GOT3 (cell line): ENCODE measurements at places on chromosomes 7 and 10.

GRCh38 chr7:64875658-64876406 lies 27.2 kb upstream of the ZNF273 start:
- DNase-seq: no peak

DNA sequence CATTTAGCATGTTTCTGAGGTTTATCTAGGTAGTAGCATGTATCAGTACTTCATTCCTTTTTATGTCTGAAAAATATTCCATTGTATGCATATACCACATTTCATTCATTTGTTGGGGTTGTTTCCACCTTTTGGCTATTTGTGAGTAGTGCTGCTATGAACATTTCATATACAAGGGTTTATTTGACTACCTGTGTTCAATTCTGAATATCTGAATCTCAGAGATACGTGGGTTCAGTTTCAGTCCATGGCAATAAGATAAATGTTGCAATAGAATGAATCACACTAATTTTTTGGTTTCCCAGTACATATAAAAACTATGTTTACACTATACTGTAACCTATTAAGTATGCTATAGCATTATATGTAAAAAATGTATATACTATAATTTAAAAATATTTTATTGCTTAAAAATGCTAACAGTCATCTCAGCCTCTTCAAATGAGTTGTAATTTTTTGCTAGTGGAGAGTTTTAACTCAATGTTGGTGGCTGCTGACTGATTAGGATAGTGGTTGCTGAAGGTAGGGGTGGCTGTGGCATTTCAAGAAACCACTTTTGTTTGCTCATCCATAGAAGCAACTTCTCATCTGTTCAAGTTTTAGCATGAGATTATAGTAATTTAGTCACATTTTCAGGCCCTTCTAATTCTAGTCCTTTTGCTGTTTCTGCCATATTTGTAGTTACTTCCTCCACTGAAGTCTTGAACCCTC lies 13.9 kb downstream of the PLEKHA1 start:
- DNase-seq: no peak

- no peak for DNase-seq
These were observed 63.0 kb downstream of the RALA start for GRCh38 chr7:39686261-39686924.

- no peak for DNase-seq
These were observed 31.7 kb downstream of the DCLRE1A start for GRCh38 chr10:113822174-113822573.

DNA sequence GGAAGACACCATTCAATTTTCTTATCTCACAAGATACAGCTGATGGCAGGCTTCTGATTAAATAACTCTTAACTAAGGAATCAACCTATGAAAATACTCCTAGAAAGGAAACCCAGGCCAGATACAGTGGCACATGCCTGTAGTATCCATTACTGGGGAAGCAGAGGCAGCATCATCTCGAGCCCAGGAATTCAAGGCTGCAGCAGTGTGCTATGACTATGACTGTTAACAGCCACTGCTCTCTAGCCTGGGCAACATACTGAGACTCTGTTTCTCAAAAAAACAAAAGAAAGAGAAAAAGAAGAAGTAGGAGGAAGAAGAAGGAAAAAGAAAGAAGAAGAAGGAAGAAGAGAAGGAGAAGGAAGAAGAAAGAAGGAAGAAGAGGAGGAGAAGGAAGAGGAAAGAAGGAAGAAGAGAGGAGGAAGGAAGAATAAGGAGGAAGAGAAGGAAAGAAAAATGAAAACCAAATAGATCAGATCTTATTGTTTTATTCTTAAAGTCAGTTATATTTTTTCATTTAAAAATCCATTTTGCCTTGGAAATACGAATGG lies 18.0 kb downstream of the DPY19L1 start:
- no peak for DNase-seq

DNA sequence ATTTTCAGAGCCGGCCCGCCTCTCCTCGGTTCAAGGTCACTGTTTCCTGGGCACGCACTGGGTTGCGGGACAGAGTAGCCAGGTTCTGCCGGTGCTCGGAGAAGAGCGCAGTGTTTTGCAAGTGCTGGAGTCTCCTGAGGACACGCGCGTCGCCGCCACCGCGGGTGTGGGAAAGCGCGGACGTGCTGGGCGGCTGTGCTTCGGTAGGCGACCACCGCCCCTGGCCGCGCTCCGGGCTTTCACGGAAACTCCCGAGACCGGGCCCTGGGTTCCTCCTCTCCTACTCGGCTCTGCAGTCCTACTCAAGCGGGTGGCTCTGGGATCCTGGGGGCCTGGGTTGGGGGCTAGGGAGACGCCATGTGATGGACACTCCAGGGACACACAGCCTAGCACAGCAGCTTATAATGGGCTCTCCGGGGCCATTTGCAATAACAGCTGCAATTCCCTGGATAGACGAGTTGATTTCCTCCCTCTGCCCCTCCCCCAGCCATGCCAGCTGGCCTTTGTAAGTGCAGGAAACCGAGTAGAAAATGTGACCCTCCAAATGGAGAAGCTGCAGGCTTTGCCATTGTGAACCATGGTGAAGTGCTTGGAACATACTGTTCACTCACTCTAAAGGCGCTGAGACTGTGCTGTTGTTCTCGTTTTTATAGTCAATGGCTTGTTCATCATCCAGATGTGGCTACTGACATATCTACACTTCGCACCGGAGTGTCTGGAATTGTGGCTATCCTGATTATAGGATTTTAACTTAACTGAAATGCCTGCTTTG lies 2.1 kb downstream of the FRAT1 start:
- DNase-seq: no peak

GRCh38 chr7:114819616-114820362 lies 102.1 kb upstream of the MDFIC start:
- peak; percentile 3 for DNase-seq

- no peak for DNase-seq
These were observed 80.6 kb downstream of the BEND7 start for GRCh38 chr10:13448216-13448615.

DNA sequence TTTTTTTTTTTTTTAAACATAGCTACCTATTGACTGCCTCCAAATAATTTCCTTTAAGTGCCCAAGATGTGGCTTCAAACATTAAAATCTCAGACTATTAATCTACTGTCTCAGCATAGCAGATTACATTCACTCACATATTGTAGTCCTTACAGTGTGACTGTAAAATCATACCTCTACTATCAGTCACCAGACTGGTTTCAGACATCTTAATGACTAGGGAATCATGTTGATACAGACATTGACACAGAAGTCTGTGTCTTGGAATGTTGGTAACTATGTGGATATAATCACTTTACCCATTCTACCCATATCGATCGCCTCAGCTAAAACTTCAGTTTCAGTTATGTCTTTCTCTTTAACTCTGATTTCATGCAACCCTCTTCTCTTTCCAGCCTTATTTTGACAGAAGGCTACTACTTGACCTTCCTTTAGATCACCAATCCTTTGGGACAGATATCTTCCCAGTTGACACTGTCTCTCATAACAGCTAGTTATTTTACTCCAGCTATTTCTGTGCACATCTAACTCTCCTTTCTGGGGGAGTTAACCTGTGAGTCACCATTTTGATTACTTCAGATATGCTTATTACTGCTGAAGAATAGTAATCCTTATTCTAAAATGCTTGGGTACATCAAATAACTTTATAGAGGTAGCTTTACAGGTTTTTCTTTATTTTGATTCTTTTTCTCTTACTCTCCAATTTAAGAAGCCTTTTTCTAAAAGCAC lies 7.0 kb downstream of the TNKS2 start:
- DNase-seq: no peak

DNA sequence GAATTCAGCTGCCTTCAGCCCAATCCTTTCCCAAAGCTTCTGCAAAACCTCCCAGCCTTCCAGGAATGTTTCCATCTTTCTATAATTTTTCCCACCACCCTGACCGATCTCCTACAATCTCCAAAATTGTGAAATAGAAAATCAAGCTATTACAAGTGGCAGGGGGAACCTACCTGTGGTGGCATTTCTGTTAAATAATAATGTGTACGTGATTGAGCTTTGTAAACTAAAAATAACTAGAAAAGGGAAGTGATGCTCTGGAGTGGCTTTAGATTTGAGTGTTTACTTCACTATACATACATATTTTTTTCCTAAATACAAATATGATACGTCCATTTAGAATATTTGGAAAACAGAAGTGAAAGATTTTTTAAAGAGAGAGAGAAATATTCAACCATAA lies 593.6 kb downstream of the GRM8 start:
- no peak for DNase-seq

DNA sequence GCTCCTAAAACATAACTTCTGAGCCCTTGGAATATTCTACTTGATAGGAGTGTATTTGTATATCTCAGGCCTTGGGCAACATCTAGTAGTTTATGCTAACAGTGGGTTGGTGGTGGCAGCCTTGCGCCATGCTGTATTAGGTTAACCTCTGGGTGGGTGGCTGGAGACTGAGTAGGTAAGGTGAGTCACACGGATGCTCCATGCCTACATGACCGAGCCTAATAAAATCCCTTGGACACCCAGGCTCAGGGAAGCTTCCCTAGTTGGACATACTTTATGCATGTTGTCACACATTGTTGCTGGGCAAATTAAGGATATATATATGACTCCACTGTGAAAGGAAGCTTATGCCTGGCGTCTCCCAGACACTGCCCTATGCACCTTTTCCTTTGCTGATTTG lies 6.0 kb upstream of the DAGLB start:
- DNase-seq: peak; percentile 53

GRCh38 chr10:123359539-123359938 lies 205.3 kb downstream of the BUB3 start:
- no peak for DNase-seq

DNA sequence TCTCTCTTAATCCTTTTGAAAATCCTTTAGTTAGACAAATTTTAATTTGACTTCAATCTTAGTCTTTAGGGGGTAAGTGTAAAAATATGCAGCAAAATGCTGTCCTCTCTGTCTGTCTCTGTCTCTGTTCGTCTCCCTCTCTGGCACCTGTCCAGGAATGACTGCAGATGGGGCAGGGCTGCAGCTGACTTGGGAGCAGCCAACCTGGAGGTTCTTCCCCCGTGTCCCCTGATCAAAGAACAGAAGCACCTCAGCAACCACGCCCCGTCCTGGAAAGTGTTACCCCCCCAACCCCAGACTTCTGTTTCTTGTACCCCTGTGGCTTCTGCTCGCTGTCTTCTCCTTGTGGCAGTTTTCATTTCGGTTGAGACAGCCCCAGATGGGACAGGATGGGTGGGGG lies 141.6 kb upstream of the NPS start:
- no peak for DNase-seq

DNA sequence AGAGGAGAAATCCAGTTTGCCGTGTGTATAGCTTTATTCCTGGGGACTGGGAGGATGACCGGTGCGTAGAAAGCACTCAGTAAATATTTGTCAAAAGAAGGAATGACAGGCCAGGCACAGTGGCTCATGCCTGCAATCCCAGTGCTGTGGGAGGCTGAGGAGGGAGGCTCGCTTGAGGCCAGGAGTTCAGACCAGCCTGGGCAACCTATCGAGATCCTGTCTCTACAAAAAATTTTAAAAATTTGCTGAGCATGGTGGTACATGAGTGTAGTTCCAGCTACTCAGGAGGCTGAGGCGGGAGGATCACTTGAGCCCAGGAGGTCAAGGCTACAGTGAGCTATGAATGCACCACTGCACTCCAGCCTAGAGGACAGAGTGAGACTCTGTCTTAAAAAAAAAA lies 15.8 kb downstream of the EPHB4 start:
- DNase-seq: no peak

GRCh38 chr7:146119002-146119401 lies 2.4 kb downstream of the CNTNAP2 start:
- no peak for DNase-seq

DNA sequence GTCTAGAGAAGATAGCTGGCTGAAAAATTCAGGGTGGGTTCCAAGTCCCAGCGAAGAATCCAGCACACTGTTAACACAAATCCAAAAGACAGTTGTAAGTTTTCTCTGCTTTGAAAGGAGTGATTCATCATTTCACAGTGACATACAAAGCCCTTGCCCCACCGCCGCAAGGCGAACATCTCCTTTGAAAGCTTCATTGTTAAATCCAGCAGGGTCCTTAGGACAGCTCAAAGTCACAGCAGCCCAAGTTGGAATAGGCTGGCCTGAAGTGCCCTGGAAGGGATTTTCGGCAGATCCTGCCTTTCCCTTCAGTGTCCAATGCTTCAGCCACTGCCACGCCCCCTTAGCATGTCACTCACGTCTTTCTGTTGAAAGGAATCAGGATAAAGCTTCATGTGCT lies 526.1 kb downstream of the CALN1 start:
- DNase-seq: no peak

DNA sequence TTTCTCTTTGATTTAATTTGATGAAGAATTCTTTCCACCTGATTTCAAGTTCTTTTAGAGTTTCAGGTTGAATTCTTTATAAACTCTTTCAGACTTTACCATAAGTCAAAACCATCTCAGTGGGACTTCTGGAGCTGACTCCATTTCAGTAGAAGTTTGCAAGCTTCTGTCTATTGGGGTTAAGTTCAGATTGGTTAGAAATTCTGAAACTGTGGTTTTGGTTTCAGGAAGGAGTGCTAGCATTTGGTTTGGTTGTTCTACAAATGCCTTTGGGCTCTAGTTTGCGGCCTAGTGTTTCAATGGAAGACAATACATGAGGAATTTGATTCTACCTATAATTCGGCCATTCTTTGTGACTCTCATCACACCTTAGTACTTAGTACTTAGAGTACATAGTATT lies 176.8 kb upstream of the RHOBTB1 start:
- DNase-seq: no peak

- no peak for DNase-seq
These were observed 122.0 kb downstream of the TPK1 start for GRCh38 chr7:144713850-144714249.

GRCh38 chr10:90023950-90024349 lies 322.6 kb downstream of the KIF20B start:
- no peak for DNase-seq

- DNase-seq: no peak
These were observed 498.6 kb downstream of the GALNT17 start for GRCh38 chr7:71630516-71630915.

- DNase-seq: no peak
These were observed 498 bp downstream of the NDST2 start for GRCh38 chr10:73810735-73811465.

DNA sequence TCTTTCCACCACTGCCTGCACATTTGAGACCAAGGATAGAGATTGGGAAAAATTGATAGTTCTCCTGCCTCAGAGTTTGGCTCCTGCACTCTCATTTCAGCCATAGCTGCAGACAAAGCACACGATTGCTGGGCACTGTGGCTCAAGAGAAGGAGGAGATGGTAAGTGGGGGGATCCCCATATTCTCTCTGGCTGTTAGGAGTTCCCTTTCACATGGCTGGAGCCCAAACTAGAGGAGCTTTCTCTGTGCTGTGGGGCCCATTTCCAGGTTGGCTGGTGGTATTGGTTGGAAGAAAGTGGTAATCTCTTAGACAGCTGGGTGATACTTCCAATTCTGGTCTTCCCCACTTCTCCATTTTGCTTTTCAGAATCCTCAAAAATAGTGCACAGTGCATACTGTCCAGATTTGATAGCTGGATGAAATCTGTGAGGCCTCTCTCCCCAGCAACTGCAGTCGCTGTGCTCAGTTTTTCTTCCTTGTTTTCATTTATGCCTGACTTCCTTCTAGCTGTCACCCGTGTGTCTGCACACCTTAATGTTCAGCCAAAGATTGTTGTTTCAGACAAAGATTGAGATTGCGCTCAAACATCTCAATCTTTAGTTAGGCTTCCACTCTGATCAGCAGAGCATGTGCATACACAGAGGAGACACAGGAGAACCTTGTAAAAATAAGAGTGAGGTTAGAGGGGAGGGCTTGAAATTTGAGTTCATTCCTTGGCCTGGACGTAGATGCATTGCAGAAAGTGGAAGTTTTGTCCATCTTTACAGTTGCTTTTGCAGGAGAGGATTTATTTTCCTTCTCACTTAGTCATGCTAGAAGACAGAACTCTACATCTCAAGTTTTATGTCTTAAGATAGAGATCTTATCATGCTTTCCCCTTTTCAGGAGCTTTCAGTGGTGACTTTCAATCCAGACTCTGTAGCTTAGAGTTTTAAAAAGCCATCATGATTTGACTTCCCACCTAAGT lies 28.6 kb downstream of the RABGEF1 start:
- no peak for DNase-seq
